NCI-H1417 treated with DMSO at 0.1 percent for 48 hours (cell line): ENCODE measurements at places on chromosomes 1 and 21.
A peak's percentile ranks its signal among the peaks of the same experiment; 100 is the strongest.

DNA sequence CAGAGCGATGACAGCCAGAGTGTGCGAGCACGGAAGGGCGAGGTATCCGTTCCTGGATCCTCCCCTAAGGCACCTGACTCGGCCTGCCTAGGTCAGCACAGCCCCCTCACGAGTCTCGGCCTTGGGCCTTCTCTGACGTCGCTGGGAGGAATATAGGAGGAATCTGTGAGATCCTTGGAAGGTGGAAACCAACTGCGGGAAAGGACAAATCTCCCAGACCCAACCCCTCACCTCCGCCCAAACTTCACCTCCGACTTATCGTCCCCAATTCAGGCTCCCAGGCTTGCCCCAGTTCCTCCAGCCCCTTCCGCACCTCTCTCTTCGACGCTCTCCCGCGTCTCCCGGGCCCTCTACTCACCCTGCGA, 494 bp downstream of the APH1A start:
- no peak for DNase-seq

DNA sequence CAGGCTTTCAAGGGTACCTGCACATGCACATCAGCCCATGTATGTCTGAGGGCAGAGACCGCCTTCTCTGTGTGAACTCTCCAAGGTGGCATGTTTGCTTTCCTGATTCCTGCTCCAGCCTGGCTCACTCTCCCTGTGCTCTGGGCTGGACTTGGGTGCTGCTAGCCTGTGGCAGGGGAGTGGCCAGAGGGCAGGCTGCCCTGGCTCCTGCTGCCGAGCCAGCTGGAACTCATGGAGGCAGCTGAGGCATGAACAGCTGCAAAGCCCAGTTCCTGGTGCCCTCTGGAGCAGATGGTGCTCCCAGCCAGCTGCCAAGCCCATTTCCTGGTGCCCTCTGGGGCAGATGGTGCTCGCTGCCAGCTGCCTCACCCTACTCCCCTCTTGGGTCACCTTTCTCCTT, 7.6 kb downstream of the UBL4B start:
- no peak for DNase-seq

DNA sequence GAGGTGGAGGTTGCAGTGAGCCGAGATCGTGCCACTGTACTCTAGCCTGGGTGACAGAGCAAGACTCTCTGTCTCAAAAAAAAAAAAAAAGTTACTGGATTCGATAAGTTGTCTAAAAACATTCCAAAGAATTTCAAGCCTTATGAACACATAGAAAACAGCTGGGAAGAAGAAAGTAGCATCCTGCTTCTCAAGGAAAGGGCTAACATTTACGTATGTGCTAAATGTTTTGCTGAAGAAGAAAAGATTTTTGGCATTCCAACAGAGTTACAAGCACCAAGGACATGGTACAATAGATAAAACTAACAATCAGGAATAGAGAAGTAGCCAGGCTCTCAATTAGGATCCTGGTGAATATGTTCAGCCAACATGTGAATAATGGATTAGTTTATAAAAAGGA, 69.8 kb downstream of the HFM1 start:
- no peak for DNase-seq

- no peak for DNase-seq
Measured at GRCh38 chr1:182927693-182928433, 25.1 kb downstream of the SHCBP1L start.

DNA sequence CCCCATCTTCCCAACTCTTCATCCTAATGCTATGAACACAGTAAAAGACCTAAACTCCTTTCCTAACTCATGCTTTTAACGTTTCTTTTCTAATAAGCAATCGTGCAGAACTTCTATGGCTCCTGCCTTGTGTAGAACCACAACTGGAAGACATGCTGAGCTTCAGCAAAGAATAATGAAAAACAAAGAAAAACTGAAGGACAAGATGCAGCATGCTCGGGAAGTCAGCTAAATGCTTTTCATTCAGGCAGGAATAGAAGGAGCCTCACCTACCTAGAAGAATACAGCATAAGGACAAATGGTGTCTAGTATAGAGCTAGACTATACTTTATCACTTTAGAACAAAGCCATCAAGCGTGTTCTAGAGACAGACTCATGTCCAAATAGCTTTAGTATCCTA, 45.9 kb downstream of the LUZP1 start:
- no peak for DNase-seq

- no peak for DNase-seq
Measured at GRCh38 chr21:16081304-16081703, 351.5 kb downstream of the USP25 start.

GRCh38 chr21:37231249-37231645, 35.9 kb downstream of the VPS26C start:
- no peak for DNase-seq

DNA sequence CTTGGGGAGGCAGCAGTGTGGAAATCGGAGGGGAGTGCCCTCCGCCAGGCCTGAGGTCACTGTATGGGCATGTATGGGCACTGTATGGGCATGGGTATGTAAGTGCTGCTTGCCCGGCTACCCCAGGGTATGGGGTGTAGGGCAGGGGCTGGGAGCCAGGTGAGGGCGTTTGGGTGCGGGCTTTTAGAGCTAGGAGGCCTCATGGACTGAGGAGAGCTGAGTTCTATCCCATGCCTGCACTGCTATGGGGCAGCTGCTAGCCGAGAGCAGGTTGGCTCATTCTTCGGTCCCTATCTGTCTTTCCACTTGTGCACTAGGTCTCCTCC, 5.3 kb downstream of the PKLR start:
- DNase-seq = no peak

DNA sequence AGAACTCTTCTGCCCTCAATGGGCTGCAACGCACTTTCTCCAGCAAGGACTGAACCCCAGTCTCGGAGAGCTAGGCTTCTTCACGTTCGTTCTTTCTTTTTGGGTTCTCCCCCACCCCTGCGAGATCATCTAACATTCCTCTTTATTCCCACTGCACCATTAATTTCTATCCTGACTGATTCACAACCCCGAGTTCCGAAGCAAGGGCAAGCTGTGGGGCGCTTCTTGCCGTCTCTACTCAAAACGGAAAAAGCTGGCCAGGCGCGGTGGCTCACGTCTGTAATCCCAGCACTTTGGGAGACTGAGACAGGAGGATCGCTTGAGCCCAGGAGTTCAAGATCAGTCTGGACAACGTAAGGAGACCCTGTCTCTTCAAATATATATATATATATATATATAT, 37.4 kb upstream of the BTG2 start:
- DNase-seq = no peak

DNA sequence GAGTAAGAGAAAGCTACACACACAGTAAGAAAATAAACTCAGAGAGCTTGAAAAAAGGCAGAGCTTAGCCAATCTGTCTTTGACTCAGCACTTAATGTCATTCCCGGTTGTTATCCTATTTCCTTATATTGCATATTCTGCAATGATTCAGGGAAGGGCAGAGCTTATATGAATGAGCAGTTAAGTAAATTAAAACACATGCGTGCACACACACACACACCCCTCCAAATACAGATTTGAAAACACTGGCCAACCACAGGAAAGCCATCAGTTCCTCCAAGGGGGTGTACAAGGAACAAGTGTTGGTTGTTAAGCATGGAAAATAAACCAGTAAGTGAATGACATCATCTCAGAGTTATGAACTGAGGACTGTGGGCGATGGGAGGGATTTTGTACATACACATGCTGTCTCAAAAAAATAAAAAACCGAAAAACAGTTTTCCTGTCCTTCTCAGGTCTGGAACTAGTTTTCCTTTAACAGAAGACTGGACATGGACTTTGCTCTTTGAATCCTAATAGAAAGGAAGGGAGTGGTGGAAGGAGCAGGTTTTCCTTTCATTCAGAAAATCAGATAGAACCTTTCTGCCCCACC, 1.0 kb downstream of the IQGAP3 start:
- DNase-seq = no peak

GRCh38 chr1:36553591-36554322, 71.0 kb upstream of the CSF3R start:
- DNase-seq = peak; percentile 4

GRCh38 chr1:111847466-111847865, 91.8 kb downstream of the DDX20 start:
- peak; percentile 42 for DNase-seq

DNA sequence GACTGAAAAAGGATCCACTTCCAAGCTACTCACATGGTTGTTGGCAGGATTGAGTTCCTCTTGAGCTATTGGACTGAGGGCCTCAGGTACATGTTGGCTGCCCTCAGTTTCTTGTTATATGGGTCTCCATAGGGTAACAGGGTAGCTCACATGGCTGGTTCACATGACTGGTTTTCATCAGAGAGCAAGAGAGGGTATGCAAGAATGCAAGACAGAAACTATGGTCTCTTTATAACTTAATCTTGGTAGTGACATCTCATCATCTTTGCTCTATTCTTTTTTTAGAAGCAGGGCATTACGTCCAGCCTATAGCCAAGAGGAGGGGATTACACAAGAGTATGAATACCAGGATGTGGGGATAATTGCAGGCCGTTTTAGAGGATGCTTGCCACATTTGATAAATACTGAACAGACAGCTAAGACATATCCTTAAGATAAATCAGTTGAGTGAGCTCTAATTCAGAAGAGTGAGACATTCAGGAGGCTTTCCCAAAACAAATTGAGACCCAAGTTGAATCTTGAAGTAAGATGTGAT, 100.2 kb downstream of the HMCN1 start:
- no peak for DNase-seq

DNA sequence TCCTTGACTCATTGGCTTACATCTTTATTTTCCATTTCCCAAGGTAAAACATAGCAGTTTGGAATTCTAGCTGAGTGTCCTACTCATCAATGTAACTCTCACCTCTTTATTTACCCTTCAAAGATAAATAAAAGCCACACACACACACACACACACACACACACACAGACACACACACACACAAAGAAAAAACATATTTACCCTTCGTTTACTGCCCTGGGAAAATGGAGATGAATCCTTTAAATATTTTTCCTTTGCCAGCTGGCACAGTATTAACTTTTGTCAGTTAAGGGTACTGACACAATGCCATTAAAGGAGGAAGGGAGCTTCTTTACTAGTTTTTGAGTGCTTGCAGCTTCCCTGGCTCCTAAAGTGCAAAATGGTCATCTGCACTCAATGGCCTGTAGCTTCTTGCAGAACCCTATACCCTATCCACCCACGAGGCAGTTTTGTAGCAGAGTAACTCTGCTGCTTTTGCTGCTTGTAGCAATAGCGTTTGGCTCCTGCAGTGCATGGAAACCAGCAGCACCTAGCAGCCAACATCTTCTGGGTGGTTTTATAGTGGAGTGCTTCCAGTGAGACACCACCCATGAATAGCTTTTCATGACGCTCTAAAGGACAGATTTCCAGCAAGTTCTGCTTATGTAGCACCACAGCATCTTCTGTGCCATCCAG, 103.7 kb downstream of the HS2ST1 start:
- DNase-seq = no peak

DNA sequence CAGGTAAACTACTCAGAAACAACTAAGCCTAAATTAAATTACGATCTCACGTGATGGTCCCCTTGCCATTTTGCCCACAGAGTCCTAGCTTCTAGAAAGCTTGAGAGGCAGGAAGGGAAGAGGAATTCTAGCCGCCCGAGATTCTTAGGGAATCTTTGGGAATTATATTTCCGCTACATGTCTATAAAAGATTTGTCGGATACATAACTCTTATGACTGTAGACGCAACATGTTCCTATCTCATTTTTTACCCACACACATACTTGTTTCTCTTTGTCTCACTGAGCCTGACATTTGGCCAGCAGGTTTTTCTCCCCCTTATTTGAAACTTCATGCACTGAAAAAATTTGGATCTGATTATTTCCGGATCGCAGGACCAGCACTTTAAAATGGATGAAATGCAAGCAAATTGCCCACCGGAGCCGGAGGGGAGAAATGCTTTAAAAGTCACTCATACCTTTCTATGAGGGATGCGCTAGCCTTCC, 5.5 kb downstream of the GLIS1 start:
- no peak for DNase-seq

GRCh38 chr1:88979749-88980116, 12.7 kb downstream of the KYAT3 start:
- DNase-seq = no peak

GRCh38 chr21:42576639-42577038, 63.0 kb downstream of the SLC37A1 start:
- DNase-seq = no peak

GRCh38 chr21:37429356-37429755, 62.8 kb downstream of the DYRK1A start:
- no peak for DNase-seq

DNA sequence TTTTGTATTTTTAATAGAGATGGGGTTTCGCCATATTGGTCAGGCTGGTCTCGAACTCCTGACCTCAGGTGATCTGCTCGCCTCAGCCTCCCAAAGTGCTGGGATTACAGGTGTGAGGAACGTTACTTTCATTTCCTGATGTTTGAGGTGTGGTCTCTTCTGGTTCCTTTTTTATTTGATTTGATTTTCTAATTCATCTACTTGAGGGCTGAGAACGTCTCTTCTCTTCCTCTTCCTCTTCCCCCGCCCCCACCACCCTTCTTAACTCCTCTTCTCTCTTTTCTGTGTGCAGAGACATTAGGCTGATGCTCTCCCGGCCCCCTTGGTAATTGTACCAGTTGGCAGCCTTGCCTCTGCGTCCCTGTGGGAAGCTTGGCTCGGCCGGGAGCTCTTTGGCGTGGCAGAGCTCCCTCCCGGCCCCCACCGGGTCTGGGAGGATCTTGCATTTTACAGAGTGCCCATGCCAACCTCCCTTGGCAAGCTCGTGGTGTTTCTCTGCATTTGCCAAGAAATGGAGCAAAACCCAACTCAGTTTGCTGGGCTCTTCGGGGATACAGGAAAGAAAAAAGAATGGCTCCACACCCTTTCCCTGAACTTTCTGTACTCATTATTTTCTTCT, 19.9 kb downstream of the CRYAA start:
- no peak for DNase-seq

GRCh38 chr1:158154501-158154900, 26.2 kb upstream of the CD1D start:
- no peak for DNase-seq

DNA sequence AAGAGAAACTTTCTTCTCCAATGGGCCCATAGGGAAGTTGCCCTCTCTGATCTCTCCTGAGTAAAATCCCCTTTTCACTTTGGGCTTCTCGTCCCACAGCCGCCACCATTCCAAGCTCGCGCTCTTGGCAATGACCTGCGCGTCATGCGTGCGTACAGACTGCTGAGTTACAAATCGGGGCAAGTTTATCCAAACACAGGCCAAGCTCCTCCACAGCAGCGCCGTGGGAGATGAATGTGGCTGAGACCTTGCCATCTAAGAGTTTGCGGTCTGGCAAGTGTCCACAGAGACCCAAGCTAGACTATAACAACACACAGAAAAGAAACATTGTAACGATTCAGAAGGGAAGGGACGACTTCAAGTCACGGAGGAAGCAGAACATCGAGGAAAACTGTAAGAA, 116.3 kb upstream of the SOD1 start:
- DNase-seq = no peak
